Posterior cingulate gyrus (tissue), 11 donors: ENCODE measurements at places on chromosomes 5 and 9.
A peak's percentile ranks its signal among the peaks of the same experiment; 100 is the strongest.

DNA sequence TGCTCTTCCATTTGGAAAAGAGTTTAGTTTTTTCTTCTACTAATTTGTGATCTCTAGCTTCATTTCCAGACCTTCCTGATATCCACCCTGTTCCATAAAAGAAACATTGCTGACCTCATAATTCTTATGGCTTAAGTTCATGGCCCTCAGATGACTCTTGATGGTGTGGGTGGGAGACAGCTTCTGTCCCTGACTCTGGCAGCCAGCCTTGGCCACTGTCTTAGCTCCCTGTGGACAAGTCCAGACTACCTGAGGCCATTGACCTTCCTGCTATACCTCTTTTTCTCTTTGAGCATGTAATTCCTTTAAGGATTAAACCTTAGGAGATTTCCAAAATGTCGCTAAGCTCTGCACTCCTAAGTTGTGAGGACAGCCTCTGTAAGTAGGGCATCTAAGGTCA is 101.1 kb upstream of the DAP start:
- DNase-seq: no peak

DNA sequence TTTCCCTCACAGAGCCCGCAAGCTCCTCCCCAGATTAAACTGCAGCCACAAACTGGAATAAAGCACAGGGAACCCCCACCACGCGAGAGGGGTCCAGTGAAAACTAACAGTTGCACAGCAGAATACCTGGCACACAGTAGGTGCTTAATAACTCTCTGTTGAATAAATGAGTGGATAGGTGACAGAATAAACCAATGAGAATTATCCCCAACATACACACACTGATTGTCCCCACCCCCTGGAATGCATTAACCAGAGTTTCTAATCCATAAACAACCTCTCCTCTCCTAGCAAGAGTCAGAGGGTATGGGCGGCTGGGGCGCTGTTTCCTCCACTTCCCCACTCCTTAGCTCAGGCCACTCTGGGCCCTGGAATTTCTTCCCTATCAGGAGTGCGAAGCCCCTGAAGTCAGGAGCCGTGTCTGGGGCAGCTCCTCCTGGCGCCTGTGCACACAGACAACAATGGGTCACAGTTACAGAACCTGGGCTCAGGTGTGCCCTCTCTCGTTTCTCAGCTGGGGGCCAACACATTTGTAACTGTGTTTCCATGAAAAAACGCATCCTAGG is 27.6 kb downstream of the RAPGEF1 start:
- no peak for DNase-seq

GRCh38 chr5:107651325-107651724 is 19.4 kb downstream of the EFNA5 start:
- no peak for DNase-seq

- no peak for DNase-seq
Measured at GRCh38 chr5:72476721-72477120, 30.5 kb downstream of the ZNF366 start.

DNA sequence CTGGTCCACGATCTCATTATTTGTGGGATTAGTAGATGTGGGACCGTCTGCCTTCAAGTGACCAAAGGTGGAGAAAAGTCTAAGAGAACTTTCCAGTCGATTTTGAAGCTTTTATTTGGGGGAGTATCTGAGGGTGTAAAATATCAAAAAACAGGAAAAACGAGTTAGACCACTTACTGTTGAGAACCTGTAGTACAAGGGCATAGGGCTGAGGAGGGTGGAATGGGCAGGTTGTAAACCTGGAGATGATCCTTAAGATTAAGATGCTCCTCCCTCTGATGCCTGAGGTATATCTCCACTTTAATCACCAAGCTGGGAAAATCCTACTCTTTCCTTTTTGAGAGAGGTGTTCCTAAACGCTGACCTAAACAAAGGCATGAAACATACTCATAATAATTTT is 32.0 kb upstream of the GTF2H2C start:
- no peak for DNase-seq

DNA sequence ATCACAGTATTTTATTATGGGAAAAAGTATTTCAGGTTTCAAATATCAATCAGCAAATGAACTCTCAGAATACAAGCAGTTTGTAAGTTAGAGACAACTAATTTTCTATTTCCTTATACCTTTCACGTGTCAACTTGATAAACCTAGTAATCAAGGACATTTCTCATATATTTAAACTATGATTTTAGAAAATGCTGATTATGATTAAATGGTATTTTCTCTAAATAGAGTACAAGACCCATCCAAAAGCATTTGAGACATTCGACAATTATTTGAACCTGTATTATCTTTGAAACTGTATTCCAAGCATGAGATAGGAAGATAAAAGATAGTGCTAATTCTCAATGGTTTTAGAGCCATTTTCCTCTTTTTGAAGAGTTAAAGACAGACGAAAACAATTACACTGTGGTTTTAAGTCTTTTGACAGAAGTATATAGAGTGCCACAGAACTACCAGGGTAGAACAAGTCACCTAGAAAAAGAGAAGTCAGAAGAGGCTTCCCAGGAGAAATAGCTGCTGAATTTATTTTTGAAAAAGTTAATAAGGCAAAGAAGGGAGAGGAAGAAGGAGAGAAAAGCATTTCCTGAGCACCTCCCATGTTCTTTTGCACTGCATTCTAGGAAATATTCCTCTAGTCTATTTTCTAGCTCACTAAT is 5.6 kb downstream of the MEIKIN start:
- no peak for DNase-seq

GRCh38 chr9:124389146-124389939 is 25.9 kb downstream of the PSMB7 start:
- no peak for DNase-seq

- DNase-seq: no peak
Measured at GRCh38 chr5:28945859-28946258, 1907.5 kb upstream of the CDH9 start.

DNA sequence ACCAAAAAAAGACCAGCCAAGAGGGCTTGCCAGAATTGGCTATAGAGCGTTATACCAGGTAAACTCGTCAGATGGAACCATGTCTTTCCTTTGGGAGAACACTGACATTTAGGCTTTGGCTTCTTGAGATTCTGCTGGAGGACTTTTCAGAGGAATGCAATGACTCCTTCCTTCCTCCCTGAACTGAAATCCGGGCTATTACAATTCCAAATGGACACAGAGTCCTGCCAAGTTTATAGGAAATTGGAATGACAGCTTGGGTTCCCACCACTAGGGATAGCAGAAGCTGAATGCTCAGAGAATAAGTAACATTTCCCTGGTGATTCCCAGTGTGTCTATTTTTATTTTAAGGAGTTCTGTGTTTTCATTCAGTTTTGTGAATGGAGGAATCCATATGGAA is 143.0 kb downstream of the FGF1 start:
- DNase-seq: no peak

GRCh38 chr5:23027830-23028229 is 174.7 kb upstream of the CDH12 start:
- DNase-seq: no peak

- DNase-seq: no peak
Measured at GRCh38 chr9:96486386-96487028, 36.5 kb downstream of the HABP4 start.

GRCh38 chr9:37943345-37944265 is 39.7 kb upstream of the SLC25A51 start:
- no peak for DNase-seq

- DNase-seq: no peak
Measured at GRCh38 chr5:14399054-14399692, 182.4 kb upstream of the OTULINL start.

DNA sequence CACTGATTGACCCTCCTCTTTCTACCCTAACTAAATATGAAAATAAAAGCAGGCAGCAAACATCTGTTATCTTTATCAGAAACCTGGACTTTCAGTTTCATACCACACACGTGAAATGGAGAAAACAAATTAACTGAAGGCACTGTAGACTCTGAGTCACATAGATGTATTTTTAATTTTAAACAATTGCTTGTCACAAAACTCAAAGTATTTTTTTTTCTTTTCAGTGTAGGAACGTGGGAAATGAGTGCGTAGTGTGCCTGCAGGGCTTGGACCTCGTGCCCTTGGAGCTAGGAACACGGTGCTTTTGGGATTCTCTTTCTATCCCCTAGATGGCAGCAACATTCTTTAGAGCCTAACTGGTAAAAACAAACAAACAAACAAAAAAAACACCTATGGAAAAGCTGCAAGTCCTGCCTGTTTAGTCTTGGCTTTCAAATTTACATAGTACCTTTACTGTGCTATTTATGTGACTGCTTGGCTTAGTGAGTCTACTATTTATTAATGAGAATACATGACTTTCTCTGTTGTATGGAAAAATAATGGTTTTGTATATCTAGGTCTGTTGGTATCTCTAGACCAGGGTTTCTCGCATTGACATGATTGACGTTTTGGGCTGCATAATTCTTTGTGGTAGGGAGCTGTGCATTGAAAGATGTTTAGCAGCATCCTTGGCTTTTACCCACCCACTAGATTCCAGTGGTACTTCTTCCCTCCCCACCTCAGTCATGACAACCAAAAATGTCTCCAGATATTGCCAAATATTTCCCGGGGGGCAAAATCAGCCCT is 16.8 kb upstream of the ACTBL2 start:
- no peak for DNase-seq

GRCh38 chr9:18910916-18911315 is 122.1 kb downstream of the SAXO1 start:
- no peak for DNase-seq

- no peak for DNase-seq
Measured at GRCh38 chr9:12838546-12838945, 63.7 kb downstream of the LURAP1L start.

GRCh38 chr5:1063661-1064382 is 48.0 kb downstream of the SLC12A7 start:
- no peak for DNase-seq

DNA sequence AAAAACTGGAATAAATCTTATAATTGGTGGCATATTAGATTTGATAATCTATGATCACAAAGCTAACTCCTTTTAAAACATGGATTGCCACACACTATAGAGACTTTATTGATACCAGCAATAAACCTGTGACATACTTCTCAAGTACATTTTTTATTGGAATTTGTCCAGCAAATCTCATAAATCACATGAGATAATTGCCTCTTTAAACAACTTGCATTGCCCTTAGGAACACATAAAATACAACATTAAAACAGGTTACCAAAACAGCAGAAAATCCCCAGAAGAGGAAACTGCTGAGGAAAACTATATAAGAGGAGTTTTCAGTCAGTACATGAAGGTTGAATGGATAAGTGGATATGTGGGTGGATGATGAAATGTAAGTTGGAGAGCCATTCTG is 124.6 kb downstream of the SNCAIP start:
- DNase-seq: no peak

- peak; percentile 50 for DNase-seq
Measured at GRCh38 chr5:1343315-1343751, 1.6 kb downstream of the CLPTM1L start.

DNA sequence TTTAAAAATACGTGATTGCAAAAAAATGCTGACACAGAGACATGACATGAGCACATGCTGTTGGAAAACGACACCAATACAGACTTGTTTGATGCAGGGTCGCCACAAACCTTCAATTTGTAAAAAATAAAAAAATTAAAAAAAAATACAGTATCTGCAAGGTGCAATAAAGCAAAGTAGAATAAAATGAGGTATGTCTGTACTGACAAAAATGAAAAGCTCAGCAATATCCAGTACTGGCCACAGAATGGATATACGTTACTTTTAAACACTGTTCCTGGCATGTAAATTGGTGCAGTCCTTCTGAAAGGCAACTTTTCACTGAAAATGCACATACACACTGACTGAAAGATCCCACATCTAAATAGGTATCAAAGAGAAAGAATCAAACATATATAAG is 27.1 kb upstream of the C9orf40 start:
- DNase-seq: no peak
